IMR-90 (cell line): ENCODE measurements at places on chromosomes 4 and X.

DNA sequence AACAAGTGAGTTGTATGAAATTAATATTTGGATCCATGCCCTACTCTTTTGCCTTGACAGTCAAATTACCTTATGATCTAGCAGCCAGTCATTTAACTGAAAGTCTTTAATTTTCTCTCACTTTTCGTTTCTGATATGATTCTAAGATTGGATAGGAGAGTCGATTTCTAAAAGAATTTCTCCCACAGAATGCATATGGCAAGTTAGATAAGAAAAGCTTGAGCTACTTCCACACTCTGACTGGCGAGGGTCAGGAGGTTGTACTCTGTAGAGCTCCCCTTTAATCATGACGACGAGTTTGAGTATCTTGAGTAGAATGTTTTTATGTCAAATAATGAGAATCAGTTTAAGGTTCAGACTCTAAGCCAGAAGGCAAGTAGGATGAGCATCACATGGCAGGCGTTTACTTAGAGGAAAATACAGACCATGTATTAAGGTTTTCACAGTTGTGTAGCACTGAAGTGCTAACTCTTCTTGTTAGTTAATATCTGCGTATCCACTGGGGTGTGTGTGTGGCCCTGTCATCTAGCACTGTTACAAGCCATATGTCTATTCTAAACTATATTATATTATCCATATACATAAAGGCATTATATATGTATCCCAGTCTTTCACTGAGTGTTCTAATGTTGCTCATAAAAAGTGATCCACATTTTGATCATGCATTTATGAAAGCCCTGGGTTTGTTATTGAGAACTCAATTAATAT, 37.8 kb downstream of the LRP2BP start:
- DNase-seq: no peak

DNA sequence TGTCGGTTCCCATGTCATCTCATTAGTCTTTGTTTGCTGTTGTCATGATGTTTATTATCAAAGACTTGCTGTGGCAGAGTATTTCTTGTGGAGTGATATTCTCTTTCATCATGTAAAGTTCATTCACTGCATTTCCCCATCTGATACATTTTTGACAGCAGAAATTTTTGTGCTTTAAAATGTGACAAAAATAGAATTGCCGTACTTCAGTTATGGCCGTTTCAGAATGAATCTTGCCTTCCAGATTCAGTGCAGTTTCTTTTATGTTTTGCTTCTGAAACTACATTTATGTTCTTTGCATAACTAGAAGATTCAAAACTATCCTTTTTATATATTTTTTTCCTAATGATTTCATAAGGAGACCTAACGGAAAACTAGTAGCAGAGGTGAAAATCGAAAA, 10.0 kb downstream of the CSTF2 start:
- DNase-seq: no peak

DNA sequence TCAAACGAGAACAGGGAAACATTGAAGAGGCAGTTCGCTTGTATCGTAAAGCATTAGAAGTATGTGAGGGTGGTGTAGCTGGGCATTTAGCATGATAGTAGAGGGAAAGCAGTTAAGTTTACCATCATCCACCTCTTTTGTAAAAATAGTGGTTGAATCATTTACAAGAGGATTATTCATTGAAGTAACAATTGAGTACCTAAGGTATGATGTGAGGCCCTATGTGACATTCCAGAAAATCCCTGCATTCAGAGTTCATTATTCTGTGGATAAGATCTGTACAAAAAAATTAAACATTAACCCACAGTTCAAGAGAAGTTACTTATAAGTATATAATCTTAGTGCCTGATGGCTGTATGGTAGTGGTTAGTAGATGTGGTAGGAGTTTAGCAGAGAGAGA, 22.2 kb upstream of the GCNA start:
- no peak for DNase-seq

DNA sequence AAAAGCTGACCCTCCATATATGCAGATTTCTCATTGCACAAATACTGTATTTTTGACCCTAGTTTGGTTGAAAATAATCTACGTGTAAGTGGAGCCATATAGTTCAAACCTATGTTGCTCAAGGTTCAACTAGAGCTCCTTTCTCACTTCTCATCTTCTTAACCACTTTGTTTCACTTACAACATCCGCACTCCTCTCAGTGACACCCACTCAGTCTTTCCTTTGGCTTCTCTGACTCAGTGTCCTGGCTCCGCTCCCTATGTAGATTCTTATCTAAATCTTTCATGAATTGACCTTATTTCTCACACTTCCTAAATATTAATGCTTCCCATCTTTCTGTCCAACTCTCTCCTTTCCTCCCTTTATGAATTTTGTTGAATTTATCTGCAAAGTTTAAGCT, 32.9 kb upstream of the DKK2 start:
- DNase-seq: peak; percentile 7

- DNase-seq: no peak
Observed at GRCh38 chr4:83643036-83643435, 107.1 kb downstream of the GPAT3 start.

- peak; percentile 85 for DNase-seq
Observed at GRCh38 chr4:121696170-121696580, 605 bp downstream of the ANXA5 start.

DNA sequence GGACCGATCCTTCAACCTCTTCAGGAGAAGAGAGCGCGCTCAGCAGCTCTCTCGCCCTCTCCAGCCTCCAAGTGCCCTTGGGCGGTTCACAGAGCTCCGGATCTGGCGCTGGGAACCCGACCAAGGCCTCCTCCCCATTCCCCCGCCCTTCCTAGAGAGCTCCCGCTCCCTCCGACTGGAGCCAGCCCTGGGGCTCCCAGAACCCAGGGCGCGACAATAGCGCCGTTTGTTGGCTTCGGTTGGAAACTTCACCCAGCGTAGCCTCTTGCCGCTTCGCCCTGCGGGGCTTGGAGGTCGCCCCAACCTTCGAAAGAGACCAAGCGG, 3.1 kb upstream of the SOX3 start:
- no peak for DNase-seq

DNA sequence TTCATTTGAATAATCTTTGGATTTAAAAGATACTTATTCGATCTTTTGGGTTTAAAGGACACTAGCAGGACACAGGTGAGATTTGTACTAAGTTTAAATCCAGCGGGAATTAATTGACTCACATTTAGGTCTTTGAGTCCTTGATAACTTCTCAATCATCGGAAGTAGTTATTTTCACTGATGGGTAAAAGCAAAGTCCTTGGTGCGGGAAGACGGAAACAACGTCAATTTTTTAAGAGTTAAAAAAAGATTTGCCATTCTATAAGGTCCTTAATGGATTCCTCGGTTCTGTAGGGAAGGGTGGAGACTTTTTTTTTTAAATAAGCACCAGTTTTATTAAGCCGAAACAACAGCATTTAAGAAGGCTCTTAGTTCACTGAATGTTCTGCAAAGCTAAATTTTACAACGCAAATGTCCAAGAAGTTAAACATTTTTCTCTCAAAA, 2.9 kb downstream of the TMSB4X start:
- no peak for DNase-seq

DNA sequence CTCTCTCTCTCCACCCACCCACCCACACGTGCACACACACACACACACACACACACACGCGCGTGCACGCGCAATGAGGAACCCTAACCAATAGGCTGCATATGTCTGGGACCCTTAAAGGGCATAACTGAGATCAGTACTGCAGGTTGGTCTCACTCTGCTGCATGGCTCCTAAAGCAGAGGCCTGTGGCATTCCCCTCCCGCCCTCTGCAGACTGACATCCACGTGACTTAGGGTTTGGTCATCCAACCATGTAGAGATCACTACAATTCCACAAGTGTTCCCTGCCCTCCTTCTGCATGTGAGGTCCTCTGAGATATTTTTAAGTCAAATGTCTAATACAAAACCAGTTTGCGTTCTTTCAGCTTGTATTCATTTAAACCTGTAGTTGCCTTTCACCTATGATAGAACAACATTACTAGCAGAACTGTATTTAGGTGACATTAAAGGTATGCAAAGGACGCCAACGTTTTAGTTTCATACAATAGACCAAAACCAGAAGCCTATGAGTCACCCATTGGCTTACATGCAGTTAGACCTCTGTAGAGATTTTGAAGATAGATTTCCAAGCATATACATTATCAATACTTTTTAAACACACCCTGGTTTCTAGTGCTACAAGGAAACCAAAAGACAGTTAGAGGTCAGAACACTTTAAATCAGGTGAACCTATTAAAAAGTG, 10.1 kb downstream of the XAGE5 start:
- no peak for DNase-seq
